ENCODE measurements at places on chromosomes 11 and 22.

- DNase-seq = peak; percentile 11
Measured at GRCh38 chr11:123110397-123110796, 48.5 kb upstream of the HSPA8 start.

DNA sequence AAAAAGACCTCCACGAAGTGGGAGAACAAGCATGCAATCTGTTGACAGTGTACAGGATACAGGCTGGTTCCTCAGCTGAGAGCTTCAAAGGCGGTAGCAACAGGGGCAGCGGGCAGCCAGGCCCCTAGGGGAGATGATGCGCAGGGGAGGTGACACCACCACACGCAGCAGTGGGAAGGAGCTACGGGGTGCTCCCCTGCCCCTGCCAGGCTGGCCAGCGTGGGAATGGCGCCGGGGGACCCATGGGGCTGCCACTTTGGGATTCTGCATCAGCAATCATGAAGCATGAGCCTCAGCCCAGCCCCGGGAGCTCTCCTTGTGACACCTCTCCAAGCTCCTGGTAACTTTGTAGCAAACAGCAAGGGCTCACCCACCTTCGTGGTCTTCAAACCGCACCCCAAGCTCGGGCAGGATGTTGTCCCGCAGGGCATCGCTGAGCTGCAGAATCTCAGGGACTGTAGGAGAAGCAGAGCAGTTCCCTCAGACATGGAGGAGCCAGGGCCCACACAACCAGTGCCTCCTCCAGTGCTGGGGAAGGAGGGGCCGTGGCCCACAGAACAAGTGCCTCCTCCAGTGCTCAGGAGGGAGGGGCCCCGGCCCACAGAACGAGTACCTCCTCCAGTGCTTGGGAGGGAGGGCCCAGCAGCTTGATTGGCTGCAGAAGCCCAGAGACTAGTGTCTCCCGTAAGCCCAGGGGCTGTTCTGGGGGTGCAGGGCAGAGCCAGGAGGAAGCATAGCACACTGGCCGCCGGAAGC is 14.6 kb upstream of the NAP1L4 start:
- no peak for DNase-seq

- no peak for DNase-seq
Measured at GRCh38 chr11:62889484-62890437, 9.1 kb downstream of the SLC3A2 start.

DNA sequence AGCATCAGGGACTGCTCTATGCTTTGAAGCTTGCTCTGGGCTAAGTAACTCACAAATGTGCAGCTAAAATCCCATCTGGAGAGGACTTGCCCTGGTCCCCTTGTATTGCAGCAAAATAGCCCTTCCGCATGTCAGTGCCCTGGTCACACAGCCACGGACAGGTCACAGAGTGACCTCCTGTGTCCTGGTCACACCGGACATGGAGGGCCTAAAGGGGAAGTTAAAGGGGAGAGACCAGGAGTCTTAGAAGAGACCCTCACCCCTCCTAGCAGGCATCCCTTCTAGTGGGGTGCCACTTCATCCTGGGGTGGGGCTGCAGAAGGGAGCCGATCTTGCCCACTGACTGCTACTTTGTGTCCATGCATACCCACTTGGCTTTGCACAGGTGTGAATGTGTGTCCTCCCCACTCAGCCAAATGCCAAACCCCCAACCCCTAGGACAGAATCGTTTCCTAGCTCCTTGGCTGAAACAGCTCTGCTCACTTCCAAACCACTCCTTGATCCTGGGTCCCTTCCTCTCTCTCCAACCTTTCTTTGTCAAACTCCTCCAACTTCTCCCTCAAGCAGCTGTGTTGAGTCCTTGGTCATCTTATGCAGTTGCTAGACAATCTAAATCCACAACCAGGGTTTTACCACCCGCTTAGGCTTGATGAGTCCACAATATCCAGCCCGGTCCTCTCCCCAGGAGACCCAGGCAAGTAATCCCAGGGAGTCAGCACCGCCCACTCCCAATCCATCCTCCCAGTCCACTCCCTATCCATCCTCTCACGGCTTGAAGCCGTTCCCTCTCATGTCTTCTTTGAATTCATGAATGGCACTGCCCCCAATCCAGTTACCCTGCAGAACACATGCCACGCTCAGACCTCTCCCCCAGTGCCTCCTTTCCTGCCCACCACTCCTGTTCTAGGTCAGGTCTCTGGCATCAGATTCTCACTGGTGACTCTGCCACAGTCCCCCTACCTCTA is 3.3 kb upstream of the FXYD6 start:
- no peak for DNase-seq

DNA sequence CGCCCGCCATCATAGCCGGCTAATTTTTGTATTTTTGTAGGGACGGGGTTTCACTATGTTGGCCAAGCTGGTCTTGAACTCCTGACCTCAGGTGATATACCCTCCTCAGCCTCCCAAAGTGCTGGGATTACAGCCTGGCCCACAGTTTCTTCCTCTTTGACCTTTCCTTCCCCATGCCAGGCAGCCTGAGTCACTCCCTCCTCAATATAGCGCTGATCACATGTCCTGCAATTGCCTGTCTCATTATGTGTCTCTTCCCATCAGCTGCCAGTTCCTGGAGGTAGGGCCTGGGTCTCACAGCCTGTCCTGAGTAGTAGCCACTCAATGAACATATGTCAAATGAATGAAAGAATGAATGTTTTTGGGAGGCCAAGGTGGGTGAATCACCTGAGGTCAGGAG is 43.0 kb upstream of the CCDC134 start:
- DNase-seq = no peak
